Fibroblast of the conjunctiva (primary cell): ENCODE measurements at places on chromosomes 7 and 10.

- DNase-seq, result peak; percentile 30
Measured at GRCh38 chr10:31697271-31698180, 231.1 kb downstream of the ARHGAP12 start.

GRCh38 chr7:11297764-11298163, 324.1 kb downstream of the PHF14 start:
- DNase-seq, result no peak

DNA sequence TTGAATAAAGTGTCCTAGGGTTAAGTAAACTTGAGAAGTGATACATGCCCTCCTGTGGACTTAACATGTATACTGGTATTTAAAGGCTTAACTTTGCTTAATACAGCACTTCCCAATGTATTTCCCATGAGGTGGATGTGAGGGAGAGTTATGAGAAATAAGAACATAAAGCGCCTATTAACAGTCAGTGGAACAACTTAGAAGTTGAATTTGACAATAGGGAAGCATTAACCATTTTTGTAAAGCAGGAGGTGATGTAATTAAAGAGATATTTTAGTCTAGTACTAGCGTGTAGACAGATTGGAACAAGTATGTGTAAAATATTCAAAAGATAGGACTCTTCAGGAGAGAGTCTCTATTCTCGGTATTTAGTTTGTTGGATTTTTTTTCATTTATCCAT, 322.4 kb downstream of the GPR158 start:
- DNase-seq, result no peak

- DNase-seq, result no peak
Measured at GRCh38 chr7:159145490-159145855, 806 bp upstream of the VIPR2 start.

- DNase-seq, result no peak
Measured at GRCh38 chr7:3042861-3043489, 692 bp downstream of the CARD11 start.

- DNase-seq, result no peak
Measured at GRCh38 chr7:13217768-13218167, 530.3 kb downstream of the ARL4A start.

GRCh38 chr10:79340646-79341244, 6.5 kb upstream of the PPIF start:
- no peak for DNase-seq

- no peak for DNase-seq
Measured at GRCh38 chr7:140209866-140210609, 33.3 kb upstream of the KDM7A start.

GRCh38 chr7:11767148-11767547, 64.8 kb downstream of the THSD7A start:
- DNase-seq, result no peak

GRCh38 chr10:34092891-34093290, 722.2 kb downstream of the PARD3 start:
- DNase-seq, result no peak

- DNase-seq, result no peak
Measured at GRCh38 chr10:35306852-35307251, 29.5 kb upstream of the CCNY start.

GRCh38 chr7:101488826-101489572, 126.3 kb downstream of the COL26A1 start:
- DNase-seq, result no peak

GRCh38 chr7:139531094-139531493, 7.6 kb downstream of the CLEC2L start:
- no peak for DNase-seq

DNA sequence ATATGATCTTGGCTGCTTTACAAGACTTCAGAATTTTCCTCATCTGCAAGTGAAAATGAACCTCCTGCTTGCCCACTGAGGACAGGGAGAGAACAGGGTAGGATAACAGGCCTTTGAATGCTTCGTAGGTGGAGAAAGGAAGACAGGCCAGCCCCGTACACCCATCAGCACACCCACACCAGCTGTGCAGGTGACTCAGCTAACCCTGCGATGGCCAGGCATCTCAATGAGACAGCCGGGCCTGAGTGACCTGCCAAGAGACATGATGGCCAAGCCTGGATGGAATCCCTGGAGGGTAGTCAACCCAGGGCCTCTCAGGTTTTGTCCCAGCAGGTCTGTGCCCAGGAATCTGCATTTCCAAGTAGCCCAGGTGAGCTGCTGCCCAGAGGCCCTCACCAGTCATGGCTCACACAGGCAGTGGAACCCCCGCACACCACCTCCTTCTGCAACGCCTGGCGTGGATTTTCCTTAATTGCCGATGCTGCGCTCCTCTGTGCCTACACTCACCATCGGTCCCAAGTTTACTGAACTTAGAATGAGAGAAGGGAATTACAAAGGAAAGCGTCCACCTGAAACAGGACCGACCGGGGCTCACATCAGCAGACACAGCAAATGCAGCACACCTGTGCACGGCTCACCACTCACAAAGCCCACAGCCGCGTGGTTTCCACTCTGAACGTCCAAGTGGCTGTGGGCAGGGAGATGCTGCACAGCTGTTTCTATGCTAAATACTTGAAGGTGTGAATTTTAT, 163.7 kb downstream of the DIP2C start:
- no peak for DNase-seq

- DNase-seq, result no peak
Measured at GRCh38 chr7:85221796-85222195, 34.9 kb upstream of the SEMA3D start.

- no peak for DNase-seq
Measured at GRCh38 chr10:58087896-58088295, 179.8 kb downstream of the IPMK start.

DNA sequence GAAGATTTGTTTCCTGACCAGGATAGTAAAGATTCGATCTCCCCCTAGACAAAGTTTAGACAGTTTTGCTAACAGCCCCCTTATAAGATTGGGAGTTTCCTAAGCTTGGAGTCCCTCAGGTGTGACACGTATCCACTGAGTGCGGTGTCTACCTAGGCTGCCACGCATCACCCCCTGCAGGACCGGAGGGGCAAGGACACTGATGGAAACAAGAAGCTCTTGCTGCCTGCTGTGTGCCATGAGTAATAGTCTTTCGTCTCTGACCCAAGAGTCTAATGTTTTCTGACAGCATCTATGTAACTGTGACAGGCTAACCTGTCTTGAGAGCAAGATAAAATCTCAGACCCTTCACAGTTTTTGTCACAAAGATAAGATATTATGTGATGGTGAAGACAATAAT, 173.5 kb downstream of the SEMA3E start:
- DNase-seq, result no peak

DNA sequence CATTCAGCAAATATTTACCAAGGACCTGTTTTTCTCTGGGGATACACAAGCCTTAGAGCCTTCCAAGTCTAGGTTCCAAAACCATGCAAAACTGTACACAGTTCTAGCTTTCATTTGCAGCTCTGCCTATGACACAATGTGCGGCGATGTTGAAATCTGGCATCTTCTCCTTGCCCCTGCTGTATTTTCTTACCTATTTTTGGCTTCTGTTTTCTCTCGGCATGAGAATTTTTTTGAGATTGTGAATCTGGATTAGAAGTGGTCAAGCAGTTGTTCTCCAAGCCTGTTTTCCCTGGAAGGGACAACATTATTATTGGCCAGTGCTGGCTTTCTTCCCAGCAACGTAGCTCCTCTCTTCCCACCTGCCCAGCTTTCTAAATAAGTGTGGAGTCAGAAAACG, 176.3 kb downstream of the CREB5 start:
- DNase-seq, result no peak

- no peak for DNase-seq
Measured at GRCh38 chr7:50352282-50352681, 47.8 kb downstream of the IKZF1 start.
